ENCODE measurements at places on chromosomes 3 and 15.

GRCh38 chr15:41259546-41260189 lies 28.6 kb downstream of the CHP1 start:
- DNase-seq = no peak

DNA sequence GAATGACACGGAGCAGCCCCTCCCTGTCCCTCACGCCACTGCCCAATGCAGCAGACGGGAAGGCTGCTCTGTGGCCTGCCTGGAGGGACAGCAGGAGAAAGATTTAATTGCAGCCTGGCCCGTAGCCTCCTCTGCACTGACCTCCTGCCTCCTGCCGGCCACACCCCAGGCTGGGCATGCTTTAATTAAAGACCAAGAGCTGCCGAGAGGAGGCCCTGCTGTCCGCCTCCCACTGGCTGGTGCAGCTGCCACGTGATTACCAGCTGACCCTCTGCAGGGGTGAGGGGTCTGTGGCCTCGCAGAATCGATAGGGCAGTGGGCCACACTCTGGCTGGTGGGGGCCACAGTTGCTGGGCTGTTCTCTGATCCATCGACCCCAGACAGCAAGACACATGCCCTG lies 100.2 kb upstream of the PRR23E start:
- DNase-seq = no peak

- no peak for DNase-seq
Measured at GRCh38 chr3:194686414-194686815, 732 bp downstream of the FAM43A start.

DNA sequence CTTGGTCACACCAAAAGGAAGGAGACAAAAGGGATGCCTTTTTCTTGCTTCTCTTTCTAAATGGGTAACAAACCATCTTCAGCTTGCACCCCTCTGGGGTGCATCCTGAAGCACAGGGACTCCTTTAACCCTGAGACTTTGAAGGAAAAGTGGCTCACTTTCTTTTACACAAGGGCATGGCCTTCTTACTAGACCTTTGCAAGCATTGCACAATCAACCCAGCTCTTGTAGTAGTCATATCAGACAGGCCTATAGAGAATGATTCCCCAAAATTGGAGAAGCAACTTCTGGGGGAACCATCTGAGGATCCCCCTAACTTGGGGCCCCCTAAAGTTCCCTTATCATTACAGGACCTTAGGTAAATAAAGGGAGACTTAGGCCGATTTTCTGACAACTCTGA lies 56.1 kb upstream of the GK5 start:
- no peak for DNase-seq

- DNase-seq = no peak
Measured at GRCh38 chr3:5122741-5123706, 932 bp downstream of the ARL8B start.

DNA sequence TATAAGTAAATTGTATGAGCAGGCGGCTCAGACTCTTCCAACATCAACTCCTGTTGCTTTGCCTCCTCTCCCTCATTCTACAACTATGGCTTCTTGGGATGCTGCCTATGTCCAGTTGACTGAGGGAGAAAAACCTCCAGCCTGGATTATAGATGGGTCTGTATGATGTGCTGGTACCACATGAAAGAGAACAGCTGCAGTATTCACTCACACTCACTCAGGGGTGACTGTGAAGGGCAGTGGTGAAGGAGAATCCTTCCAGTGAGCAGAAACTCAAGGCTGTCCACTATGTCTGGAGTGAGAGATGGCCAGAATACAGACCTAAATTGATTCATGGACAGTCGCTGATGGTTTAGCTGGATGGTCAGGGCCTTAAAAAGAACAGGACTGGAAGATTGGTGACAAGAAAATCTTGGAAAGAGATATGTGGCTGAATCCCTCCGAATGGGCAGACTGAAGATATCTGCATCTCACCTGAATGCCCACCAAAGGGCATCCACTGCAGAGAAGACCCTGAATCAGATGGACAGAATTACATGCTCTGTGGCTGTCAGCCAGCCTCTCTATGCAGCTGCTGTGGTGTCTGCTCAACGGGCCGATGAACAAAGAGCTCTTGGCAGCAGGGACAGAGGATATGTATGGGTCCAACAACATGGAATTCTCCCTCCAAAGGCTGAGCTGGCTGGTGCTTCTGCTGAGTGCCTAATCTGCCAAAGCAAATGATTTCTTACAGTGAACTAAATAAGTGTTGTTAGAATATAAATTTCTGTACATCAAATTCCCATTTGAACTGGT lies 1.9 kb upstream of the BCL2L10 start:
- DNase-seq = no peak

GRCh38 chr3:165642761-165643420 lies 194.3 kb downstream of the BCHE start:
- DNase-seq = no peak

All from stimulated activated CD8-positive, alpha-beta memory T cell treated with anti-CD3 and anti-CD28 coated beads, Interleukin-4, amount 100 ng/mL, for 1 hour (primary cell).